ENCODE measurements at places on chromosomes 5 and 9. TPM values are rescaled to one million over a fixed set of nuclear protein-coding genes. Genes with fewer than 3 reads are reported as not detected.

DNA sequence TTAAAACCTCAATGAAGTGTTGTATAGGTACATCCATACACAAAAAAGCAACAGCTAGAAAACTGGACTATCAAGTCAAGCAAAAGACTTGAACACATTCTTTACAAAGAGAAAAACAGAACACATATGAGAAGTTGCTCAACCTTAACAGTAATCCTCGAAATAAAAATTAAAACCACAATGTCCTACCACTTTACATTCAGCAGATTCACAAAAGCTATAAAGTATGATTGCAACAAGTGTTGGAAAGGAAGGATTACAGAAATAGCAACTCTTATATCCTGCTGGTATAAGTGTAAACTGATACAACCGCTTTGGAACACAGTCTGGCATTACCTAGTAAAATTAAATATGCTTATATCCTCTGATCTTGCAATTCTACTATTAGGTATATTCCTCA, 28.5 kb upstream of the GOLGA1 start:
- DNase-seq, result no peak

The IRX4 gene
- total RNA-seq, result 26.8 TPM

- no peak for DNase-seq
Measured at GRCh38 chr9:79430619-79431018, 141.1 kb upstream of the TLE4 start.

The SPATA31C1 gene
- total RNA-seq, result not detected

GRCh38 chr9:7067169-7067568, 309.4 kb downstream of the KDM4C start:
- DNase-seq, result no peak

- no peak for DNase-seq
Measured at GRCh38 chr5:173435447-173435846, 107.2 kb upstream of the STC2 start.

- no peak for DNase-seq
Measured at GRCh38 chr9:26973989-26974388, 17.8 kb downstream of the IFT74 start.

DNA sequence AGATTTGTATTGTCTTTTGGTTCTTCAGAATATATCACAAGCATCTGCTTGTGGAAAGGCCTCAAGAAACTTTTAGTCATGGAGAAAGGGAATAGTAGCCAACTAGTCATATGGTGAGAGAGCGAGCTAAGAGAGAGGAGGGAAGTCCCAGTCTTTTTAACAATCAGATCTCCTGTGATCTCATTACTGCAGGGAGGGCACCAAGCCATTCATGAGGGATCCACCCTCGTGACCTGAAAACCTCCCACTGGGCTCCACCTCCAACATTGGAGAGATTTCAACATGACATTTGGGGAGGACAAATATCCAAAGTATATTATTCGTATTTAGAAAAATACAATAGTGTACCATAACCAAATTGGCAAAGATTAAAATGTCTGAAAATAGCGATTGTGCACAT, 99.0 kb downstream of the GABRA1 start:
- DNase-seq, result no peak

The FOXD4 gene
- total RNA-seq, result not detected

DNA sequence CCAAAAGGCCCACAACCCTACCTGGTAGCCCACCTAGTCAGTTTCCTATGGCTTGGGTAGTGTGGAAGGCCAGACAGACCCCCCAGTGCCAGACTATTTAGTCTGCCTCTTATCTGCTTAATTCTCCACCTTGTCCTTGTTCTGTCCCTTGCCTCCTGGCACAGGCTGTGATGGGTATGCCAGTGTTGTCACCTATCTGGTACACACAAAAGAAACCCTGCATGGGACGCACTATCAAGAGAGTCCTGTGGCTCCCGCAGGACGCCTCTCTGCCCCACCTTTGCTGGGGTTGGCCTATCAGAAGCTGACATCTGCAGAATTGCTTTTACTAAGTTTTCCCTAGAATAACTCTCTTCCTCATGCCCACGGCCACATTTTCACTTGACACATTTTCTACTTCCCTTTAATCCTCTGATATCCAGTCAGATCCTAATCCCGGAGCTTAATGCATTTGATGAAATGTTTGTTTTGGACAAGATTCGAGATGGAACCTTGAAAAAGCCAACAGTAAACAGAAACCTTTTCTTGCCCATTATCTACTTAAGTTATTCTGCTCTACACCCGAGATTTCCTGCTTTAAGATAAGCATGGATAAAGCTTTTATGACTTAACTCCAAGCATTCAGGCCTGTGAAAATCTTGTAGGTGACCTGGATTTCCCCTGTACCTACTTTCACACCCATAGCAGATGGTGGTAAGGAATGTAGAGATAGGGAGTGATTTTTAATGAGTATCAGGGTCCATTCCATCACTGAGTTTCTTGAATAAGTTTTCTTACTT, 468.5 kb downstream of the ZNF608 start:
- no peak for DNase-seq

- DNase-seq, result no peak
Measured at GRCh38 chr9:129582855-129583254, 38.0 kb downstream of the C9orf50 start.

DNA sequence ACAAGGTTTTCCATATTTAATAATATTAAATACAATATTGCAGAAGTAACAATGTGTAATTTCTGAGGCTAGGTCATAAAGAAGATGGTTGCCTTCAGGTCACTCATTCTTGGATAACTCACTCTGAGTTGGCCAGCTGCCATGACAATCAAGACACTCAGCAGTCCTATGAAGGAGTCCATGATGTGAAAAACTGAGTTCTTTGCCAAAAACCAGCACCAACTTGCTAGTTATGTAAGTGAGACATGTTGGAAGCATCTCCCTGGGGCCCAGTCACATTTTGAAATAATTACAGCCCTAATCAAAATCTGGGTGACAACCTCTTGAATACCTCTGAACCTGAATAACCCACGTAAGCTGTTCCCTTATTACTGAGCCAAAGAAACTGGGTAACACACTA, 453.2 kb downstream of the CDH18 start:
- DNase-seq, result no peak

GRCh38 chr5:36795366-36795765, 81.2 kb upstream of the NIPBL start:
- no peak for DNase-seq

DNA sequence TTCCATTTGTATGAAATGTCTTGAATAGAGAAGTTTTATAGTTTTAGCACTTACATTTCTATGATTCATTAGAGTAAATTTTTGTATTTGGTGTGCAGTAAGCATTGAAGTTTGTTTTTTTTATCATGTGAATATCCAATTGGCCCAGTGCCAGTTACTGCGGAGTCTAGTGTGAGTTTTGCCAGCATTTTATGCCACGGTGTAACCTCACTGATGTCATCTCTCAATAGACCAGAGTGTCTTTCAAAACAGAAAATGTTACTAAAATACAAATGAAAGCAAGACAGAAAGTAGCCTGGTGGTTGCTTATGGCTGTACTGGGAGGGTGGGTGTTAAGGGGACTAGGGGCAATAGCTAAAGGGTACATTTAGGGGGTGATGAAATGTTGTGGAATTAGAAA, 62.8 kb downstream of the IPPK start:
- no peak for DNase-seq

DNA sequence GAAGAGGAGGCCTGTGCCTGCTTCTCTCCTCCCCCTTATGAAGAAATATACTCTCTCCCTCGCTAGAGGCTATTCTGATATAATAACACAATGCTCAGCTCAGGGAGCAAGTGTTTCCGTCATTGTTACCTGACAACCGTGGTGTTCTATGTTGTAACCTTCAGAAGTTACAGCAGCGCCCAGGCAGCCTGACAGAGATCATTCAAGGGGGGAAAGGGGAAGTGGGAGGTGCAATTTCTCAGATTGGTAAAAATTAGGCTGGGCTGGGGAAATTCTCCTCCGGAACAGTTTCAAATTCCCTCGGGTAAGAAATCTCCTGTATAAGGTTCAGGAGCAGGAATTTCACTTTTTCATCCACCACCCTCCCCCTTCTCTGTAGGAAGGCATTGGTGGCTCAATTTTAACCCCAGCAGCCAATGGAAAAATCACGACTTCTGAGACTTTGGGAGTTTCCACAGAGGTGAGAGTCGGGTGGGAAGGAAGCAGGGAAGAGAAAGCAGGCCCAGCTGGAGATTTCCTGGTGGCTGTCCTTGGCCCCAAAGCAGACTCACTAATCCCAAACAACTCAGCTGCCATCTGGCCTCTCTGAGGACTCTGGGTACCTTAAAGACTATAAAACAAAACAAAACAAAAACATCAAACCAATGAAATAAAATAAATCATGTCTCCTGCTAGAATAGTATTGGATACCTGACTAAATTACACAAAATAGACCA, 1.3 kb downstream of the TMEM174 start:
- peak; percentile 29 for DNase-seq

The ELOVL7 gene
- 3.9 TPM for total RNA-seq

The CDC20B gene
- not detected for total RNA-seq

DNA sequence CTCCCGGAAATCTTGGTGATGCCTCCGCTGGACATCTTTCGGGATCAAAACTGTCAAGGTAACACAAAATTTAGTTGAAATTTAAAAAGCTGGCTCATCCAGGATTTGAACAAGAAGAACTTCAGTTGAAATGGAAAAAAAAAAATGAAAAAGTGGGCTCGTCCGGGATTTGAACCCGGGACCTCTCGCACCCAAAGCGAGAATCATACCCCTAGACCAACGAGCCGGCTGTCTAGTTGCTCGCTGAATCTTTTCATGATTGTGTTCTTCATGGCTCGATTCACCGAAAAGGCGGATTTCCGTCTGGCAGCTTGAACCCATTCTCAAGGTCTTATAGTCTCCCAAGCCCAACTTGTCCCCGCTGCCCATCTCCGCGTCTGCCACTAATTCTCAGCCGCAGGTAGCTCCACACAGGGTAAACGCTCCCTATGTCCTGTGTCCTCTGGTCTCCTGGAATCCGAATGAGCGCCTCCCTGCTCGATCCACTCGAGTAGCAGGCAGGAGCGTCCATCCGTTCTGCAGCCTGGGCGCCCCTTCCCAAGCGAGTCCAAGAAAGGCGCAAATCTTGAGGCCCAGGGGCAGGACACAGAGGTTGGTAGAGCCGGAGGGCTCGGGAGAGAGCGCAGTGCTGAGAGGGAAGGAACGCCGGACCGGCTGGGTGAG, 16.2 kb downstream of the TRIM7 start:
- peak; percentile 96 for DNase-seq

DNA sequence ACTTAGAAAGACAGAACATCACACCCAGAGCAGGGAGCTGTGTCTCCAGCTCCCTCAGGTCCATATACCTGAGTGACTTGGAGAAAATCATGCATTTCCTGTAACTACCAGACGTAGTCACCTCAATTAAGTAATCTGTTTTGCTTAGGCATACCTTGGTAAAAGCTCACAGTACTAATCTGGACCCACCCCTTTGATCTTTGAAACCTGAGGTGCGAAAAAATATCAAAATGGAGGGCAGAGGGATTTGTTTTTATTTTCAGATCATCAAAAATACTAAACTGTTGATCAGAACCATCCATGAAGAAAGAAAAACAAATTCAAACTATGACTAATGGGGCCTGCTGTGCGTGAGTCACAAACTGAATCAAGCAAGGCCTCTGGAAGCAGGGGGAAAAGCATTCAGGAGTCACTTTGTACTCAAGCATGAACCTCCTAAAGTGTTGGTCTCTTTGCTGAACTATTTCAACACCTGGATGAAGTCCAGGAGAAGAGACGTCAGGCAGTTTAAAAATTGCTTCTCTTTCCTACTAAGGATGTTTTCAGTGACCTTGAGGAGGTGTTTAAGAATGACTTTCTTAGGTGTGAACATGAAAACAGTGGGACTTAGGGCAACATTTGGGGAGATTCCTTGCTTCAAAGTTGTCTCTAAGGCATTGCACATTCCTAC, 76.3 kb downstream of the MUSK start:
- no peak for DNase-seq

The SLC22A5 gene
- total RNA-seq, result 15.2 TPM

The WDR38 gene
- not detected for total RNA-seq

The PCDHAC2 gene
- total RNA-seq, result 3.9 TPM

- no peak for DNase-seq
Measured at GRCh38 chr9:100452894-100453293, 20.1 kb upstream of the TMEFF1 start.

DNA sequence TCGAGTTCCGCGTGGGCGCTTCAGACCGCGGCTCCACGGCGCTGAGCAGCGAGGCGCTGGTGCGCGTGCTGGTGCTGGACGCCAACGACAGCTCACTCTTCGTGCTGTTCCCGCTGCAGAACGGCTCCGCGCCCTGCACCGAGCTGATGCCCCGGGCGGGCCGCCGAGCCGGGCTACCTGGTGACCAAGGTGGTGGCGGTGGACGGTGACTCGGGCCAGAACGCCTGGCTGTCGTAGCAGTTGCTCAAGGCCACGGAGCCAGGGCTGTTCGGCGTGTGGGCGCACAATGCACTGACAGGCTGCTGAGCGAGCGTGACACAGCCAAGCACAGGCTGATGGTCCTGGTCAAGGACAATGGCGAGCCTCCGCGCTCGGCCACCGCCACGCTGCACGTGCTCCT, 3.7 kb upstream of the PCDHB15 start:
- DNase-seq, result no peak

DNA sequence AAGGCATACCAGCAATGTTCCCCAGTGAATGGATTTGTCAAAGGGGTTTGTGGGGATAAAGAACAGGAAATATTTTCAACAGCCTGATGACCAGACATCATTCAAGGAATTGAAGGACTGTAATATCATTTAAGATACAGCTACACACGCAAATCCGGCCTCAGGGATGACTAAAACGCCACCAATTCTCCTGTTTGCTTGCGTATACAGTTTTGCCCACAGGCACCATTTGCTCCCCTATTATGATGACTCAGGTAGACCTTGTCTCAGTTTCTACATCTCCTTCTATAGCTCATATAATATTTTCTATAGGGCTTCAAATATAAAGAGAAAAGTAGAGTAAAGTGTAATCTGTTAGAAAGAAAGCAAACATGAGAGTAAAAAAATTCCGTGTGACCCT, 29.7 kb upstream of the ITGA1 start:
- DNase-seq, result no peak

GRCh38 chr5:77724934-77725333, 51.2 kb downstream of the TBCA start:
- no peak for DNase-seq

The C5orf58 gene
- not detected for total RNA-seq

The NOXA1 gene
- total RNA-seq, result 2.9 TPM

DNA sequence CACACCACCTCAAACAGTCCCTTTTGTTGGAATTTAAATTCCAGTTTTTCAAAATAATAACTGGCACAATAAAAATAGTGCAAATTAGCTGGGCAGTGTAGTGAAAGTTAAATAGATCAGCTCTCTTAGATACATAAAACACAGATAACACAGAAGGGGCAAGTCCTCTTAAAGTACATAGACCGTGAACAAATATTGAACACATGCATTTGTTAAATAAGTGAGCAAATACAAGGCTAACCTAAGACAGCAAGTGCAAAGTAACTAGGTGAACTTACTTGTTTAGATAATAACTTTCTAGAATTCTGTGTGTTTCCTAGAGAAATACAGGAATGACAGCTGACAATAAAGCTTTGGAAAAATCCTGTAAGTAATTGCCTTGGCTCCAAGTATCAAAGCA, 280.1 kb downstream of the DOCK8 start:
- no peak for DNase-seq

The FGF1 gene
- 2.0 TPM for total RNA-seq

- DNase-seq, result peak; percentile 54
Measured at GRCh38 chr5:6788956-6789649, 75.9 kb downstream of the TENT4A start.

- DNase-seq, result no peak
Measured at GRCh38 chr9:78903581-78903980, 606.7 kb downstream of the PSAT1 start.

- no peak for DNase-seq
Measured at GRCh38 chr9:117204971-117205370, 209.9 kb downstream of the ASTN2 start.

The ACTBL2 gene
- not detected for total RNA-seq
